T47D (cell line): ENCODE measurements at places on chromosomes 12 and 14.

GRCh38 chr14:22305607-22306006 is 283.4 kb downstream of the DAD1 start:
- no peak for DNase-seq

DNA sequence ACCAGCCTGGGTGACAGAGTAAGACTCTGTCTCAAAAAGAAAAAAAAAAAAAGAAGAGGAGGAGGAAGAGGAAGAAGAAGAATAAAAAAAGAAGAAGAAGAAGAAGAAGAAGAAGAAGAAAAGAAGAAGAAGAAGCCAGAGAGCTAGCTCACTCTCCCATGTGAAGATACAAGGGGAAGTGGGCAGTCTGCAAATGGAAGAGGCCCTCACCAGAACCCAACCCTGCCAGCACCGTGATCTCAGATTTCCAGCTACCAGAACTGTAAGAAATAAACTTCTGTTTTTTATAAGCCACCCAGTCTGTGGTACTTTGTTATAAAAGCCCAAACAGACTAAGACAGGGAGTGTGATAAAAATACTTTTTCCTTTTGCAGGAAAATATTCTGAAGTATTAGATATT is 130.7 kb downstream of the ETNK1 start:
- no peak for DNase-seq

- no peak for DNase-seq
These were observed 22.3 kb upstream of the ITPR2 start for GRCh38 chr12:26855337-26855736.

GRCh38 chr12:93183940-93184671 is 193.6 kb upstream of the NUDT4 start:
- no peak for DNase-seq

- peak; percentile 85 for DNase-seq
These were observed at the start of gene CKAP4 for GRCh38 chr12:106247674-106248311. TSS of gene CKAP4 (minus strand) at chr12:106248020. CDS start at chr12:106247851, 169 bp downstream.

GRCh38 chr14:23381871-23382270 is 5.0 kb downstream of the CMTM5 start:
- no peak for DNase-seq

- no peak for DNase-seq
These were observed 120.2 kb upstream of the RFLNA start for GRCh38 chr12:124174451-124175348.

DNA sequence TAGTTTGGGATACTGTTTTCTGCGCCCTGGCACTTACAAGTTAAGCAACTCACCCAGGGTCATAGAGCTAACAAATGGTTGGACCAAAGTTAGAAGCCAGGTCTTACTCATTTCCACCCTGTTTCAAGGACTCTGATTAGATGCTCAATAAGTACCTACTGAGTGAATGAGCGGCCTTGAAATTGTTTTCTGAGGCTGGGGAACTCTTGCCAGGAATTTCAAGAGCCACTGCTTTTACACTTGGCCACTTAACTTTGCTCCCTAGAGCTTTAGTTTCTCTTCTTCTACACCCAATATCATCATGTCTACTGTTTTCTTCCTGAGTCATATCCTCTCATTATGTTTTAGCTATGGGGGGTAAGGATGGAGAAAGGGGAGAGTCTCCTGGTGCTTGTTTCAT is 431.6 kb downstream of the ZFP36L1 start:
- no peak for DNase-seq

DNA sequence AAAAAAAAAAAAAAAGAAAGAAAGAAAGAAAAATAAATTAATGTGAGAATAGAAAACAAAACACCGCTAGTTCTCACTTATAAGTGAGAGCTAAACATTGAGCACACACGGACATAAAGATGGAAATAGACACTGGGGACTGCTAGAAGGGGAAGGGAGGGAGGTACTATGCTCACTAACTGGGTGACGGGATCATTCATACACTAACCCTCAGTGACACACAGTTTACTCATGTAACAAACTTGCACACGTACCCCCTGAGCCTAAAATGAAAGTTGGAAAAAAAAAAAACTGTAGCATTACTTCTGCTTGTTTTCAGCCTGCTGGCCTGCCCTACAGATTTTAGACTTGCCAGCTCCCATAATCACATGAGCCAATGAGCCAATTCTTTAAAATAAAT is 10.5 kb upstream of the PRMT5 start:
- DNase-seq = no peak

GRCh38 chr12:66900616-66901015 is 221.7 kb upstream of the GRIP1 start:
- DNase-seq = no peak

GRCh38 chr14:31025367-31026076 is at the start of gene AP4S1:
TSS of gene AP4S1 (plus strand) at chr14:31025649. CDS start at chr14:31066197, 40,548 bp downstream.
- DNase-seq = no peak

- DNase-seq = no peak
These were observed 277.4 kb downstream of the BCL11B start for GRCh38 chr14:98994561-98994960.

GRCh38 chr14:22416193-22416592 is 172.8 kb downstream of the DAD1 start:
- no peak for DNase-seq

DNA sequence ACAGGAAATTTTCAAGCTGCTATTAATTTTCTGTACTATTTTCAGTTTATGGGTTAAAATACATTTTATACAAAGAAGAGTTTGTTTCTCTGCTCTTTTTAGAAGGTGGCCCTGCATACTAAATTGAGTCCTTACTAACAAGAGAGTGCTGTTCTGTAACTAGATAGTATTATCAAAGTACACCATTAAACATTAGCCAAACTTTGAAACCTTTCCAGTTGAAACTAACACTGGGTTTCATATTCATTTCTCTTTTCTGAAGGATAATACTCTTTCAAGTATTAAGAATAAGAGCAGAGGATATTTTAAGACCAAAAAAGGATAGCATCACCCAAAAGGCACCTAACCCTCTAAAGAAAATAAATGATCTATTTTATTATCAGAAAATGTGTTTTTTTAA is 47.2 kb downstream of the PEBP1 start:
- DNase-seq = no peak

- DNase-seq = peak; percentile 13
These were observed 1.2 kb downstream of the SLC2A13 start for GRCh38 chr12:40104461-40105264.

GRCh38 chr12:131038961-131039950 is 85.5 kb downstream of the ADGRD1 start:
- no peak for DNase-seq

DNA sequence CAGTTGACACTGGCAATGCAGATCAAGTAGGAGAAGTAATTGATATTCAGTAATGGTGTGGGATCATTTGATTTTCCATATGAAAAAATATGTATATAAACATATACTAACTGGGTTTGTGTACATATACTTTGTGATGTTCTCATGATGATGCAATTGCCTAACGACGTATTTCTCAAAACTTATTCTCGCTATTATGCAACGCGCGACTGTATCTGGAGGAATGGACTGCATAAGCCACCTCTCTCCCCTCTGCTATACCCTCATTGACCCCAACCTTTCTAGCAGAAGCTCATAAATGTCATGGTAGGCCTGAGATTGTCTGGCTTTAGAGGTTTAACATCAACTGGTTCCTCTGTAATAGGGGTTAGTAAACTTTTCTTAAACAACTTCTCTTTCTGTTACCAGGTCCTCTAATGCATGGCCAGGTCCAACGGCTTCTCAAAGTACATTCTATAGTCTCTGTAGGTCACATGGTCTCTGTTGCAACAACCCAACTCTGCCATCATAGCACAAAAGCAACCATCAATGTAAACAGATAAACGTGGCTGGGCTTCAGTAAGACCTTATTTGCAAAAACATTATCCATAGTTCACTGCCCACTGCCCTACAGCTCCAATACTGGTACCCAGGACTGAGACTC is 59.3 kb downstream of the FOXN3 start:
- DNase-seq = no peak

DNA sequence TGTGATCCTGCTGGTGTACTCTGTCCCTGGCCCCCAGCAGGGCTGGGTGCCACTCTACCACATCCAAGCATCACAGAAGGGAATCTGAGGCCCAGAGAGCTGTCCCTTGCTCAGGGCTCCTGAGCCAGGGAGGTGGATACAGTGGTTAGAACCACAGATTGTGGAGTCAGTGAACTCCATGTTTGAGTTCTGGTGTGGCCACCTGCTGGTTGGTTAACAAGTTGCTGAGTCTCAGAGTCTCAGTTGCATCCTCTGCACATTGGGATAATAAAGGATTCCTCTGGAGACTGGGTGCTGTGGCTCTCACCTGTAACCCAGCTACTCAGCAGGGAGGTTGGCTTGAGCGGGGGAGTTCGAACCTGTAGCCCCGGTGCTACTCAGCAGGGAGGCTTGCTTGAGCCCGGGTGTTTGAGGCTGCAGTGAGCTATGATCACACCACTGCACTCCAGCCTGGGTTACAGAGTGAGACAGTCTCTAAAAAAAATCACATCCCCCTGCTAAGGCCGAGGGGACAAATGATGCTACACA is 39.4 kb downstream of the MVK start:
- DNase-seq = peak; percentile 60

DNA sequence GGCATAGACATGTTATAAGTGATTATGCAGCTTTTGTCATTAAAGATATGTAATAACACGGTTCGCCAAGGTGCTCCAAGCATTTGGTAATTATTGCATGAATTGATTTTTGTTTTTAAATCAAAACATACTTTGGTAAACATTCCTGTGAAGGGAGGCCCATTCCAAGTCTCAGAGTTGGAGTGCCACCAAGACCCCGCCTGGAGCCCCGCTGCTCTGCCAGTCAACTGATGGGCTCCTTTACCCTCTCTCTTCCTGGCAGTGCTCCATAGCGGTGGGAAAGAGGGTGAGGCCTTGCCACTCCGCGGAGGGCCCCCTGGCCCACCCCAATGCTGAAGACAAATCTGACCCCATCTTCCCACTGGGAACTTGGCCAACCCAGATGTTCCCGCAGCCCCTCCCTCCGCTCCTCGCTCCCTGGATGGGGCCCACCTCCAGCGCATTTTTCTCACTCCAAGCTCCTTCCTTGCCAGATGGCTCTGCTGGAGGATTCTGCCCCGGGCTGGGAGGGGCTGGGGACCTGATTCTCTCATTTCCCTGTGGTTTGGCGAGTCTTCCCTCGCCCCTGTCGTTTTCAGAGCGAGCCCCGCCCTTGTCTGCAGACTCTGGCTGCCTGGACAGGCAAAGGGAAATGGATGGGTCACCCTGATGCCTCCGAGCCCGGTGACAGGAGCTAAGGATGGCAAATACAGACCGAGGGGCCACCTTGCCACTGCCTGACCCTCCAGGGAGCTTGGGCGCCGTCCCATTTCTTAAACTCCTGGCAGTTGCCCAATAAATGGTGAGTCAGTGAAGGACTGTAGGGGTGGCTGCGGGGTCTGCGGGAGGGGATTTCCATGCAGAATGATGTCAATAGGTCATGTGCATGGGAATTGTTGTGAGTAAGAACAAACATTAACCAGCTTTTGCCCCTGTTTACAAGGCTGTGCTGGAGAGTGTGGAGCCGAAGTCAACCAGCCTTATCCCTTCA is 9.2 kb upstream of the PAPLN start:
- no peak for DNase-seq
